ENCODE measurements at places on chromosomes 1 and 21.

DNA sequence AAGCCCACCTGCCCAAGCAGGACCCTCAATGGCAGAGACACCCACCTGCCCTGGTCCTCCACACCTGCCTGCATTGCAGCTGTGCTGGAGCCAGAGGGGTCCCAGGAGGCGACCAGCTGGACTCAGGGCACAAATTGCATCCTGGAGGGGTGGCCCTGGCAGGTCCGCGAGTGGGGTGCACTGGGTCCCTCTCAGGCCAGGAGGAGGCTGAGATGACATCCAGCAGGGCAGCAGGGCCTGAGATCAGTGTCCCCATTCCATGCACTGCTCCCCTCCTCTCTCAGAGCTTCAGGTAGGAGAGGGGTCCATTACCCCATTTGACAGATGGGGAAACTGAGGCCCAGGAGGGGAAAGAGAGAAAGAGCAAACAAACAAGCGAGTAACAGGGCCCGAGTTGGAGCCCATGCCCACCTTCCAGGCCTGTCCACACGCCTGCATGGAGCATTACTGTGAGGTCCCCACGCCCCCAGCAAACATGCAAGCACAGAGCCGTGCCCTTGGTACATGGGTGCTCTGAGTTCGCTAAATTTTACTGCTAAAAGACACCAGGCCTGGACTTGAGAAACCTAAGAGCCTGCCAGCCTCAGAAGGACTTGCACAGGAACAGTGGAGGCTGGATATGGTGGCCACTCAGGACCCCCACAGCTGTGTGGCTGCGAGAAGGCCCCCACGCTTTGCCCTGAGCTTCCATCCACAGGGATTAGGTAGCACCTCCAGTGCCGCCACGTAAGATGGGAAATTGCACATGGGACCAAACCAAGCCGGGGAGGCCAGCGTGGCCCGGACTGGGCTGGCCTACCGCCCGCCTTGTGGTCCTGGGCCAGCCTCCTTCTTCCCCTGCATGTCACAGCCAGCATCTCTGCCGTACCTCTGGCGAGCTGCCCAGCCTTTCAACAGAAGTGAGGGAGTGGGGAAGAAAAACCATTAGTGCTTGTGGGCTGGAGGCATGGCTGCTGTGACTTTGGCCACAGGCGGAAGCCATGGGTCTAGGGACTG, 7.4 kb downstream of the WNT3A start:
- no peak for DNase-seq

GRCh38 chr21:36692835-36693488, 6.0 kb upstream of the SIM2 start:
- DNase-seq = no peak

GRCh38 chr1:37861151-37861550, 1.8 kb upstream of the MTF1 start:
- no peak for DNase-seq

DNA sequence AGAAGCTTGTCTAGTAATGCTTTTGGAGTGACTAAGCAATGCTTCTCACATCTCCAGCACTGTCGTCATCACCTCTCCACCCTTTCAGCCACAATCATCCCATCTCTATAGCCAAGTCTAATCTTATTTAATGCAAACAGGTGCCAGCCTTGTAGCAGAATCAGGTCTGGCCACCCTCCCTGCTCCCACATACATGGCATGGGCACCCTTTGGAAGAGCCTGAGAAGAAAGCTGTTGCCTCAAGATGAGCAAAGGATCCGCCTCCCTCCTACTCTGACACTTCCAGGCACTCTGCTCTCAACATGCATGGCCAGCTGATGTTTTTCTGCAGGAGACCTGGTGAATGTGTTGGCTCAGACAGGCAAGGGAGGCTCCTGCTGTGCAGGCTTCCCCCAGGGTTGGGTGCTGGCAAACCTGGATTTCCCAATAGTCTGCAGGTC, 113.1 kb upstream of the GRIK3 start:
- no peak for DNase-seq

DNA sequence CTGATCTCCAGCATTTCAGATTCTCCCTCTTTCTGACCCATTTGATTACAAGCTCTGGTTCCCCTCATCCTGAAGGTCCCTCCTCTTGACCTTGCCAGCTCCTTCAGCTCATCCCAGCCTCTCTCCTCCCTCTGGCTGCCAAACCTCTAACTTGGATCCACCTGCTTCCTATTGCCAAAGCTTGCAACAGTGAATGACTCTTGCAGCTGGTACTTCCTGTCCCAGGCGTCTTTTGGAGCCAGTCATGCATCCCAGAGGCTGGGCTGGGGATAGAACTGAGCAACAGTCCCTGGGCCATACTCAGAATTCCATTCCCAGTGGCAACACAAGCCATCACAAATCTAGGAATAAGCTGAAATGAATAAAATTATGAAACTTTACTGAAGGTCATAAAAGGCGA, 27.7 kb upstream of the SPOCD1 start:
- DNase-seq = no peak

DNA sequence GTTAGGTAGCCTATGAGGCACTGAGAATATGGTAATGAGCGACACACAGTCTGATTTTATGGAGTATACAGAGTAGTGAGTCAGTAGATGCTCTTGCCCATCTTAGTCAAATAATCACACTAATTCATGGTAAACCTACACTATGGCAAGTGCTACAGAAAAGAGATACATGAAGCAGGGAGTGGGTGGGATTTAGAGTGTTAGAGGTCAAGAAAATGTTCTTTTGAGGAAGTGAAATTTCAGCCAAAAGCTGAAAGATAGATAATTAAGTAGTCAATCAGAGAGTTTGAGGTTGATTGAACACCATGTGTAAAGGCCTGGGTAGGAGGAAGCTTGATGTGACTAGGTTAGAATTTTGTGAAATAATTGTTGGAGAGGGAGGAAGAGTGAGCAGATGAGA, 14.7 kb downstream of the MDM4 start:
- DNase-seq = no peak

DNA sequence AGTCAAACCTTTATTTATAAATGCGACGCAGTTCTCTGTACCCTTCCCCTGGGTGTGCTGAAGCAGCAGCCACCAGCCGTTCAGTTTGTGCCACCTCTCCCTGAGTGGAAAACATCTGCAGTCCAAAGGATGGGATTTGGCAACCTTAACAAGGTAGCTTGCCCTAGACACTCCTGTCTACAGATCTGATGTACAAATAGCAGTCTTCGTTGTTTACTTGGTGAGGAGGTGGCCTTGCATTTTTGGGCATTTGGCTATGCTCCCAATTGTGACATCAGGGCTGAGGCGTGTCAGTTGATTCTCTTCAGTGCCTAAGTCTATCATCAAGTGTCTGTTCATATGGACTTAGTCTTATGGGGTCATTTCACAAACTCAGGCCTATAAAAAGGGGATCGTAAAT, 59.8 kb downstream of the KDM1A start:
- DNase-seq = no peak

DNA sequence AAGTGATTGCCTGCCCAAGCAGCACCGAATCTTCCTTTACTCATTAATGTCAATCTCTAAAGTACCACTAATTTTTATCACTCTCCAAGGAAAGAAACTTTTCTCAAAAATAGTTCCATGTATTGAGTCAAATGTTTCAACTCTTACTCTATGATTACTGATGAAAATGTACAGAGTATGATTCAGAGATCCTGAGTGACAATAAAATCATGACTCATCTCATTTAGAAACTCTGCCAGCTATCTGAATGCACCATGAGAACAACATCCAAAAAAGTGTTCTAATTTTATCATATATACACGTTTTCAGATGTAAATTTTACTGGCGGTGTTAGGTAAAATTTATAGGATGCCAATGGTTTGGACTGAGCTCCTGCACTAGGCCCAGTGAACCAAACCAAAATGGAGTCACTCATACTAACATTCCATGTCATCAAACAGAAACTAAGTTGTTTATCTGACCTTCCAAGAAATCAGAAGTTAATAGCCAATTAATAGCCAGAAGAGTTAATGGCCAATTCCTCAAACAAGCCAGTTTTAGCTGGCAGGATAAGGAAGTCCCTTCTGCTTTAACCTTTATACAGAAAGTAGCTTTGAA, 22.6 kb downstream of the PLPPR5 start:
- no peak for DNase-seq

DNA sequence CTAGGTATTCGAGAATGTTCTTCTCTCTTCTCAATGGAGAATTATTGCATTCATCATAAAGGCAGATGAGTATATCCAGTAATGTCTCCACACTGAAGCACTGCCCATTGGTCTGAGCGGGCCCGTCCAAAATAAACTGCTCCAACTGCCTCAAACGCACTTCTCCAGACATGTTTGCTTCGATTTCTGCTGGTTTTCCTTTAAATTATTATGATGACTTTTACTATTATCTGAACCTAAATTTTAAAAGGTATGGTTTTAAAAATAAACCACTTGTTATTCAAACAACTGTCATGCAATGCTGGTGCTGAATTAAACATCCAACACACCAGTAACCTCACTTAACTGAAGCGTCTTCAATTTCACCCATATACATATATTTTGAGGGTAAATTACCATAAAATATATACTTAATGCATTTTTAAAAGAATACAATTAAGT, 1.3 kb downstream of the CDC42BPA start:
- no peak for DNase-seq

GRCh38 chr1:21139601-21140000, 37.1 kb downstream of the EIF4G3 start:
- DNase-seq = peak; percentile 23

DNA sequence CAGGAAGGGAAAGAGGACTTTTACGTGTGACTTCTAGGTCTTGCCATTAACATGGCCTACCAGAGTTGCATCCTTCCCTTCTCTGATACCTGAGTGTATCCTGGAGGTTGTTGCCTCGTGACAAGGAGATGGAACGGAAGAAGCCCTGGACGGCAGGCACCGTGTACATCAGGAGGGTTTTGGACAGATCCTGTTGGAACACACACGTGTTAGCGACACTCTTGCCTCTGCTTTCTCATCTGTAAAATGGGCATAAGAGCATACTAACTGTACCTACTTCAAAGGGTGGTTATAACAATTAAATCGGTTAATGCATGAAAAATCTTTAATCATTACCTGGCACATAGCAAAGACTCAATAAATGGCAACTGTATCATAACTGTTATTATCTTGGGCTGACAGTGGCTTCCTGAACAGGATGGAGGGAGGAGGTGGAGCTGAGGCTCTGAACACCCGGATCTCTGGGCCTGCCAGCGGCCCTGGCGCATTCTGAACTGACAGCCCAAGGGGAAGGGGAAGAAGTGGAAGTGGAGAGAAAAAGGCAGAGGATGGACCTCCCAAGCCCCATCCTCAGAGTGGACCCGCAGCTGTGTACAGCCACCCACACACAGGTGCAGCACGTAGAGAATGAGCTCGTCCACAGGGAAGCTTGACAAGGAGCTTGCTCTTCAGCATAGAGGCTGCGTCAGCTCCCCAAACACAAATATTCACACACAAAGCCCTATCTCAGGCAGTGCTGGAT, 30.2 kb upstream of the EXOSC10 start:
- DNase-seq = no peak

GRCh38 chr1:20999525-21000244, 177.0 kb downstream of the EIF4G3 start:
- DNase-seq = no peak

DNA sequence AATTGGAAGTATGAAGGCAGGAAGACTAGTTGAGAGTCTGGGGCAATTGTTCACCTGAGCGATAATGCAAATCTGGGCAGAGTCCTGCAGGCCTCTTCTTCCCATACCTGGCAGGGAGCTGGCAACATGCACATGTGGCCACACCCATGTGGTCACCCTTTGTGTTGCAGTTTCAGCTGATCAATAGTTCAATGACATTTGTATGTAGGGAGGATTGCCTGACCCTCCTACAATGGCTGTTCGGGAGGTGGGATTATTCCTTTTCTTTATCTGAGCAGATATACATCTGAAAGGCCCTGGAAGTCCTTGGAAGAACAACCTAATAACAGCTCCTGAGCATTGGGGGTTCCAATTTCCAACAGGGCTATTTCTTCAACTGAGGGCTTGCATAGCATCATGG, 15.2 kb upstream of the TRIM45 start:
- DNase-seq = no peak

DNA sequence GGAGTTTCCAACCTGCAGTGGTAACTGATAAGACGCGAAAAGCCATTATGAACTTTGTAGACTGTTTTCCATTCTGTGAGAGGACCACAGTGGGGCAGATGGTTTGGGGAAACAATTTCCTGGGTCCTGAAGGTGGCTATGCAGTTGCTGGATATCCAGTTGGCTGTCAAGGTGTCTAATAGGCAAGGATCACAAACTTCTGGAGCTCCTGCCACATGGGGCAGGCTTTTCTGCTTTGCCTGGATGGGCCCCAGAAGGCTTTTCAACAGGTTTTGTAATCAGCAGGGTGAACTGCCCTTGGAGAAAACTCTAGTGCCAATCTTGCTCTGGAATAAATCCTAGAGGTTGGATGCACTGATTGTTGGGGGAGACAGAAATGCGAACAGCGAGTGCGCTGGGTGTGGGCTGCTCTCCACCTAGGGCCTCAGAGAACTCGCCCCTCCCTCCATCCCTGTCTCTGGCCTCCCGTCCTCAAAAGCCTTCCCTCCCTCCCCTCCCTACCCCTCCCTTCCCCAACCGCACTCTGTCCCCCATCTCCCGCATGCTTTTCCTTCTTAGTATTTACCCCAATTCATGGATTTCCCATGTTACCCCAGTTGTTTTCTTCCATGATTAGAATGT, 210.3 kb upstream of the USP24 start:
- no peak for DNase-seq

GRCh38 chr1:98323906-98324358, 337.6 kb upstream of the SNX7 start:
- DNase-seq = no peak

DNA sequence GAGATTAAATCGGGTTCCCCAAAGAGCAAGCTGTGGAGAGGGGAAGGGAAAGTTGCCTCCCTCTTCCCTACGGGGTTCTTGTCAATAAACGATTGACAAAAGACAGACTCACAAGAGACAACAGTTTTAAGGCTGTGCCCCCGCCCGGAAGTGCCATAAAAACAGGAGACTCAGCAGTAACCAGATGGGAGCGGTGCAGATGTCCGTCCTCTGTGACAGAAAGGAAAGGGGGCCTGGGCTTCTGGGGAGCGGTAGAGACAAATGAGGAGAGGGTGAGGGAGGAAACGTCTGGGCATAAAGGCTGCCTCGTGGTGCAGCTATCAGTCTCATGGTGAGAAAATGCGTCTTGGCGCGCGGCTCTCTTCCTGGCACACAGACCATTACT, 5.9 kb downstream of the TP73 start:
- no peak for DNase-seq

DNA sequence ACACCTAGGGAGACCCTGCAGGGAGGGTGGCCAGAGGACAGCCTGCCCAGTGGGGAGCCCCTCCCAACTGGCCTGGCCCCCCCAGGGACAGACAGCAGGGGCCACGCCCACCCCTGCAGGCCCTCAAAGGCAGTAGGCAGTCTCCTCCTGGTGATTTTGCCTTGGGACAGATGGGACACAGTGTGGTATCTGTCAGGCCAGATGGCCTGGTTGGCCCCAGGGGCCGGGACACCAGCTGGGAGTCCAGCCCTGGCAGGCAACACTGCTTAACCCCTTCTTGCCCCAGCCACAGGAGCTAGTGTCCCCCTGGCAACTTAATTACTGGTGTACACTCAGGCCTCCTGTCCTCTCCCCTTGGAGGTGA, 17.8 kb downstream of the IFFO2 start:
- no peak for DNase-seq

GRCh38 chr1:182444497-182444896, 5.4 kb upstream of the RGSL1 start:
- no peak for DNase-seq

Measured in nucleus accumbens (tissue), 56 donors.